ENCODE measurements at places on chromosomes 5 and 9.

GRCh38 chr5:64140018-64140417, 25.6 kb upstream of the RNF180 start:
- no peak for DNase-seq

- DNase-seq = peak; percentile 84
Measured at GRCh38 chr5:27437594-27438200, 399.3 kb upstream of the CDH9 start.

- DNase-seq = no peak
Measured at GRCh38 chr5:32839106-32839505, 128.0 kb downstream of the NPR3 start.

- peak; percentile 42 for DNase-seq
Measured at GRCh38 chr5:93100428-93100827, 480.6 kb downstream of the NR2F1-AS1 start.

GRCh38 chr5:82597437-82597836, 319.3 kb upstream of the RPS23 start:
- no peak for DNase-seq

- DNase-seq = no peak
Measured at GRCh38 chr9:92966518-92966800, 19.1 kb downstream of the FGD3 start.

Measured in DMS79 (cell line).